Activated T-helper 2 cell treated with anti-CD3 and anti-CD28 coated beads, Interferon-gamma antibody, Interleukin-2, Interleukin-4, amounts not matched to agents 10 μg/mL and 5 μg/mL and 100 μg/mL, durations not matched to agents 14 hours and 24 hours and 36 hours (primary cell): ENCODE measurements at places on chromosomes 7 and 10. TPM values are rescaled to one million over a fixed set of nuclear protein-coding genes. Genes with fewer than 3 reads are reported as not detected.
A peak's percentile ranks its signal among the peaks of the same experiment; 100 is the strongest.

DNA sequence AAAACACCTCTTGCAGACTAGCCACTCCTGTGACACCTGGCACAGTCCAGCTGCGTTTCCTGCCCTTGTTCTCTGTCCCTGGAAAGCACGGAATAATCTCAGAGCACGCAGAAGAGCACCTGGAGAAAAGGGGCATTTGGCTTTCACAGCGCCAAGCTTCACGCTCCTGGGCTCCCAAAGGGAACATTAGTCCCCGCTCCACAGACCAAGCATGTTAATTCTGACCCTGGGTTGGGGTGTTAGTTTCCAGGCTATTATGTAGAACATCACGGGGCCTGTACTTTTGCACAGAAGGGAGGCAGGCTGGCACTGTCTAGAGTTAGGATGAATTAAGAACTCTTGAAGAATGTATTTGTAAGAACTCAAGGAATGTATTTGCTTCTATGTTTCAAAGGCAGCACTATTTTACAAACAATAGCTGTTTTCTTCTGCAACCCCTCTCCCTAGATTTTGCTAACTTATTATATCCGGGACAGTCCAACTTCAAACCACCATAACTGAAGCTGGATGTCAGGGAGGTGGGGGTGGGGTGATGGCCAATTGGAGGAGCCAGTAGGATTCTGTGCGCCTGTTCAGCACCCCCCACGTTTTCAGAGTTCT, 62.2 kb upstream of the TRIM8 start:
- no peaks in the 10 kb centered on the region for H3K36me3 ChIP-seq
- no peak for DNase-seq
- peaks cover 5% of the 10 kb centered on the region for H3K4me1 ChIP-seq
- no peak overlapping the region for H3K4me3 ChIP-seq

MARVELD1 gene
- 5.6 and 6.5 TPM in 2 replicates for total RNA-seq

FOXI2 gene
- total RNA-seq: not detected in 2 replicates

DNA sequence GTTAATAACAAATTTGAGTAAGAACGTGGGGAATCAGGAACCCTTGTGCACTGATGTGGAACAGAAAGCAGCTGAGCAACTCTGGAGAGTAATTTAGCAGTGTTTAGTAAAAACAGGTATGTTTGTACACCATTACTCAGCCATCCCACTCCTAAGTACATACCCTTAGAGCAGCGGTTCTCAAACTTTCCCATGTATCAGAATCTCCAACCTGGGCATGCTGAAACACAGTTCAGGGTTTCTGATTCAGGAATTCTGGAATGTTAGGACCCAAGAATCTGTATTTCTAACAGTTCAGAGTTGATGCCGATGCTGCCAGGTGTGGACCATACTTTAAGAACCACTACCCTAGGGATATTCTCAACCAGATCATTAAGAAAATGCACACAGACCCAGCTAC, 5.1 kb downstream of the SGMS1 start:
- no peak overlapping the region for H3K27ac ChIP-seq
- DNase-seq: no peak
- H3K4me1 ChIP-seq: peaks cover 25% of the 10 kb centered on the region
- H3K27me3 ChIP-seq: peaks cover 4% of the 10 kb centered on the region
- no peak overlapping the region for H3K4me3 ChIP-seq

JAKMIP3 gene
- 1.3 TPM in 2 replicates for total RNA-seq

DNA sequence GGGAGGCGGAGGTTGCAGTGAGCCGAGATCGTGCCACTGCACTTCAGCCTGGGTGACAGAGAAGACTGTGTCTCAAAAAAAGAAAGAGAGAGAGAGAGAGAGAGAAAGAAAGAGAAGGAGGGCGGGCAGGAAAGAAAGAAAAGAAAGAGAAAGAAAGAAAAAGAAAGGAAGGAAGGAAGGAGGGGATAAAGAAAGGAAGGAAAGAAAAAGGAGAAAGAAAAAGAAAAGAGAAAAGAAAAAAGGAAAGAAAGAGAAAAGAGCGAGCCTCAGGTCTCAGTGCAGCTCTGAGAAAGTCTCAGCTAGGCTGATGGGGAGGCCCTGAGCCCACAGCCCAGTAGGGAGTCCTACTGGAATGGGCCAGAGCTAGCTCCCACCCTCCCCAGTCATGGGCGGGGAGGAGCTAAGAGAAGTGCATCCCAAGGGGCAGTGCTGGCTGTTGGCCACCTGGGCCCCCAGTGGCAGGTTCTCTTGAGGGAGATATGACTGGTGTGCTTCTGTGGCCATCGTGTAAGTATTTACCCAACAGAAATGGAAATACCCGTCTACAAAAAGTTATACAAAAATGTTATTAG, 69.3 kb downstream of the ABRAXAS2 start:
- H3K27me3 ChIP-seq: no peaks in the 10 kb centered on the region
- H3K36me3 ChIP-seq: no peaks in the 10 kb centered on the region
- H3K4me3 ChIP-seq: no peak overlapping the region
- no peak overlapping the region for H3K27ac ChIP-seq
- H3K4me1 ChIP-seq: no peaks in the 10 kb centered on the region

GRCh38 chr7:20030417-20030816, 186.8 kb downstream of the MACC1 start:
- no peak for DNase-seq
- no peaks in the 10 kb centered on the region for H3K27me3 ChIP-seq
- no peak overlapping the region for H3K27ac ChIP-seq
- no peaks in the 10 kb centered on the region for H3K36me3 ChIP-seq
- H3K4me1 ChIP-seq: no peaks in the 10 kb centered on the region

DNA sequence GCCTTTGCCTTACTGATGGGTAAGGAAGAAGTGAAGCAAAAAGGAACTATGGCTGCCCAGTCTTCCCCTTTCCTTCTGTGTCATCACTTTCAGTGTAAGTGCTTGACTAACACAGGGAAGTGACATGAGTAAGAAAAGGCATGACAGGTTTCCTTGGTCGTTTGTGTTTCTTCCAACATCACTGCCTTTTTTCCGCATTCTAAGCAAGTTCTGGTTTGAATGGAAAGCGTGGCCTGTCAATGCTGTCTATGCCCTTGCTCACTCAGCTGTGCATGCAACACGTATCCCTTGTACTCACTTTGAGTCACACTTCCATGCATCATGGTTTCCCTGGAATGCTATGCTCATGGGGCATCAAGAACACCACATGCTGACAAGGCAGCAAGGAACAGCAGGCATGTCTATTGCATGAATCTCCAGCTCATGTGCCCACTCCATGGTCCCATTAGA, 111.8 kb downstream of the OAT start:
- H3K4me1 ChIP-seq: no peaks in the 10 kb centered on the region
- no peak overlapping the region for H3K4me3 ChIP-seq
- no peaks in the 10 kb centered on the region for H3K27me3 ChIP-seq

DNA sequence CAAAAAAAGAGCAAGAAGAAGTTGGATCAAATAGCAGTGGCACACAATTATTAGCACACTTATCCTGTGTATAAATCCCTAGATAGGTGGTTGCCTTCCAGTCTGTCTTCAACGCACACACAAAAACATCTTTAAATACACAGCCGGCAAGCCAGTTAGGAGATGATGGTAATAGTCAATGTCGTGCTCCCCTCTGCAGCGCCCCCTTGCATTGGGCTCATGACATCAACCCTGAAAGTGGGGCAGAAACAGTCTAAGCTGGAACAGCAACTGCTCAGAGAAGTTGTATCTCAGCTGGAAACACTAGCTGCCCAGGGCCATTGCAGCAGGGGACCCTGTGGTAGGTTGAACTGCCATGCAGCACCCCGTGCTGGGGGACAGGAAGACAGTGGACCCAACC, 179.5 kb upstream of the YAE1 start:
- H3K27me3 ChIP-seq: peaks cover 7% of the 10 kb centered on the region
- no peak for DNase-seq
- no peaks in the 10 kb centered on the region for H3K4me1 ChIP-seq
- H3K4me3 ChIP-seq: no peak overlapping the region
- H3K36me3 ChIP-seq: no peaks in the 10 kb centered on the region

DOCK4 gene
- total RNA-seq: 0.41 and 0.64 TPM in 2 replicates

SH2D4B gene
- 0.05 TPM in 1 of 2 replicates, not detected in the other for total RNA-seq

- peak overlapping the region; percentile 34 for H3K4me3 ChIP-seq
- no peak for DNase-seq
- H3K27me3 ChIP-seq: no peaks in the 10 kb centered on the region
- peak overlapping the region; percentile 96 for H3K27ac ChIP-seq
- peaks cover 70% of the 10 kb centered on the region for H3K4me1 ChIP-seq
Measured at GRCh38 chr7:92732316-92733036, 103.9 kb downstream of the CDK6 start.

GRCh38 chr10:17029239-17029580, 100.4 kb downstream of the CUBN start:
- H3K4me1 ChIP-seq: peaks cover 79% of the 10 kb centered on the region
- H3K36me3 ChIP-seq: no peaks in the 10 kb centered on the region
- peak overlapping the region; percentile 59 for H3K4me3 ChIP-seq
- DNase-seq: no peak
- peaks cover 17% of the 10 kb centered on the region for H3K27me3 ChIP-seq
- H3K27ac ChIP-seq: peak overlapping the region; percentile 86

LRIT1 gene
- not detected in 2 replicates for total RNA-seq

GRCh38 chr10:55629793-55630490, 731.1 kb downstream of the ZWINT start:
- H3K27me3 ChIP-seq: peaks cover 27% of the 10 kb centered on the region
- H3K4me3 ChIP-seq: peak overlapping the region; percentile 30
- H3K4me1 ChIP-seq: peaks cover 4% of the 10 kb centered on the region
- H3K36me3 ChIP-seq: no peaks in the 10 kb centered on the region
- DNase-seq: no peak
- no peak overlapping the region for H3K27ac ChIP-seq

DNA sequence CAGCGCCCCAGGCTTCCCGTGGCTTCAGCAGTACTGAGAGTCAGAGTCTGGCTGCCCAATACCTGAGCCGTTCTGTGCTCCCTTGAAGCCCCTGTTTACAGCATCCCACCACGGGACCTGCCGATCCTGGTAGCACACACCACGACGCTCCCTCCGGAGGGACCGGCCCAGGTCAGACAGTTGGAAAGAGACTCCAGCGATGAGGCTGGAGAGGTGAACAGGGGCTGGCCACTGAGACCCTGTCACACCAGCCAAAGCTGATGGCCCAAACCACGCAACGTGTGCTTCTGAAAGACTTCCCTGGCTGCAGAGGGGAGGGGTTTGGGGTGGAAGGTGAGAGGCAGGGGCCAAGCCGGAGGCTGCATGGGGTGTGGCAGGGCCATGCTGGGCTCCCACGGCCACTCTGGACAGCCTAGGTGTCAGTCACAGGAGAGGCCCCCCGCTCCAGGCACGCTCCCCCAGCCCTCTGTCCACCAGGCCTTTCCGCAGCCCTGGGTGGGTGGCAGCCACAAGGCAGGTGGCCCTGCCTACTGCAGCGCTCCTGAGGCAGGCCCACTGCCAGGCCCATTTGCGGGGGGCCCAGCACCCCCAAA, 140.2 kb upstream of the CHST15 start:
- no peak overlapping the region for H3K27ac ChIP-seq
- no peaks in the 10 kb centered on the region for H3K4me1 ChIP-seq
- H3K36me3 ChIP-seq: no peaks in the 10 kb centered on the region
- DNase-seq: no peak
- no peak overlapping the region for H3K4me3 ChIP-seq

DNA sequence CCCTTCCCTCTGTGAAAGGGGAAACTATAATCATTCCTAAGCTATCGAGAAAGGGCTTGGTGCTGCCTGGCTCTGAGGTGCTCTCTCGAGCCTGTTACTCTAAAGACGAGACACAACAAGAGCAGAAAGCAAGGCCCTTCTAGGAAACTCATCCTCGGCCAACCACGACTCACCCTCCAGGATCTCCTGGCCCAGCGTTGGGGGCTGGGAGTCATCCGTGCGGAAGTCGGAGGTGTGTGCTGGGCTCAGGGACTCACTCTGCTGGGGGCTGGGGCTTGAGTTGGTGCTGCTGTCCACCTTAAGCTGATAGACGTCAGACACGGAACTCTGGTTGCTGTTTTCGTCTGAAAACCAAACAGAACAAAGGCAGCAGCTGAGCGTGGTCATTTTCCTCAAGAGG, 17.6 kb upstream of the BAZ1B start:
- H3K27me3 ChIP-seq: no peaks in the 10 kb centered on the region
- no peak overlapping the region for H3K4me3 ChIP-seq
- no peak overlapping the region for H3K27ac ChIP-seq
- H3K4me1 ChIP-seq: no peaks in the 10 kb centered on the region

DNA sequence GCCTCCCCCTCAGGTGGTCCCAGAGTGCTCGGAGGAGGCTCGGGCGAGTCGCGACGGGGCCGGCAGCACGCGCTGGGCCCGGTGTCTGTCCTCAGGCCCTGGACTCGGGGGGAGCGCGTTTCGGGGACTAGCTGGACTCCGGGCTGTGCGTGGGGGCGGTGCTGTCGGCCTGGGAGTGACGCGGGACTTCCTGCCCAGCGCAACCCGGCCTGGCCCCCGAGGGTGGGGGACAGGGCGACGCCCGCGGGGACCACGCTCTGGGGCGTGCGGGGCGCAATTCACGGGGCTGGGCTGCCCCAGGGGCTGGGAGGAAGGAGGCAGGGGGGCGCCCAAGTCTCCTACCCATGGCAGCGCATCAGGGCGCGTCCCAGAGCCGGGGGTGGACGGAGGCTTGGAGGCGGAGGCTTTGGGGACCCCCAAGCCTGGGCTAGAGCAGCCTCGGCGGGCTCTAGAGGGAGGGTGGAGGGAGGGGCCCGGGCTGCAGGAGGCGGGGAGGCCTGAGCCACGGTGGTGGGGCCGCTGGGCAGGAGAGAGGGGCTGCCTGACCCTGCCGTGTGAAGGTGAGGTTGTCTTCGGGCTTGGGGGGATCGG, 2.3 kb upstream of the VENTX start:
- H3K4me3 ChIP-seq: peak overlapping the region; percentile 8
- peaks cover 3% of the 10 kb centered on the region for H3K4me1 ChIP-seq
- DNase-seq: no peak
- no peak overlapping the region for H3K27ac ChIP-seq

DNA sequence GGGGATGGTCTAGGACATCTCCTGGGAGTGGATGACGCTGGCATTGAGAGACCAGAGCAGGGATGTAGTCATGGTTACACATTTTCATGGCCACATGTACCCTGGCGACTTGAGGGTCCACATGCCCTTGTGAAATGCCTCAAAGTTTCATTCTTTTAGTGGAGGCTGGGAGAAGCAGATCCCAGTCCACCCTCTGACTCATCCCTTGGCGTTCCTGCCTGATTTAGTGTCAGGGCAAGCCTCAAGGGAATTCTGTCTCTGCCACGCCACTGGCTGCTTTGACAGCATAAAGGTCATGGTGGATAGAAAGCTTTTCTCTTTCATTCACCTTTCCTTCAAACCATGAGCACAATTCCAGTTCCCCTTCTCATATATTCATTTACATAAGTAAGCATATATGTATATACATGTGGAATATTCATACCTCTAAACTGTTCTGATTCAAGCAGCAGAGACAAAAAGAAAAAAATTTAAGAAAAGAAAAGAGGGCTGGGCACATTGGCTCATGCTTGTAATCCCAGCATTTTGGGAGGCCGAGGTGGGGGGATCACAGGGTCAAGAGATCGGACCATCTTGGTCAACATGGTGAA, 21.8 kb upstream of the KIF5B start:
- peaks cover 15% of the 10 kb centered on the region for H3K27me3 ChIP-seq
- no peaks in the 10 kb centered on the region for H3K36me3 ChIP-seq
- DNase-seq: no peak
- no peak overlapping the region for H3K4me3 ChIP-seq
- no peaks in the 10 kb centered on the region for H3K4me1 ChIP-seq
